Stimulated activated naive CD4-positive, alpha-beta T cell treated with Interleukin-2 at 50 U/mL for 16 hours (primary cell): ENCODE measurements at places on chromosomes 13 and 19.

- no peak for DNase-seq
Measured at GRCh38 chr19:46357846-46358583, 11.1 kb downstream of the PPP5C start.

- peak; percentile 91 for DNase-seq
Measured at GRCh38 chr19:10797541-10798256, 38.3 kb downstream of the TMED1 start.

DNA sequence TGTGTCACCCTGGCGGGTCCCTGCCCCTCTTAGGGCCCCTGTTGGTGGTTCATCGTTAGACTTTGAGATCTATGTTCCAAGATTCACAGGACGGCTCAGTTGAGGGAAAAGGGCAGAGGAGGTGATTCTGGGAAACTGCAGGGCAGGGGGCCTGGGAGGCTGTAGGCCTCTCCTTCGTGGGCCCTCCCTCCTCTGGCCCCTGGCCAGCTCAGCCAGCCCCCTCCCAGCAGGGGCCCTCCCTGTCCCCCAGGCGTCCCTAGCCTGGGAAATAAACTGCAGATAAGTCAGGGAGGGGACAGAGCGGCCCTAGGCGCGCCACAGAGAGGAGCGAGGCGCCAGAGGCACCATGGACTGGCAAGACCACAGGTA lies 6.5 kb downstream of the HIF3A start:
- DNase-seq: no peak

GRCh38 chr13:99980201-99980823 lies 1.3 kb upstream of the ZIC2 start:
- peak; percentile 46 for DNase-seq

- DNase-seq: no peak
Measured at GRCh38 chr13:50805805-50806204, 37.7 kb downstream of the DLEU7 start.

DNA sequence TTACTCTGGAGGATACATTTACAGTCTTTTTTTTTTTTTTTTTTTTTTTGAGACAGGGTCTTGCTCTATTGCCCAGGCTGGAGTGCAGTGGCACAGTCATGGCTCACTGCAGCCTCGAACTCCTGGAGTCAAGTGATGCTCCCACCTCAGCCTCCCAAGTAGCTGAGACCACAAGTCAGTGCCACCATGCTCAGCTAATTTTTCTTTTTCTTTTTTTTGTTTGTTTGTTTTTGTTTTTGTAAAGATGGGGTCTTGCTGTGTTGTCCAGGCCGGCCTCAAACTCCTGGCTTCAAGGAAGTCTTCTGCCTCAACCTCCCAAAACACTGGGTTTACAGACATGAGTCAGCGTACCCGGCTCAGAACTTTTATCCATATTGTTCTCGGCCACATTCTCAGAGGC lies 64.5 kb downstream of the INSR start:
- no peak for DNase-seq

DNA sequence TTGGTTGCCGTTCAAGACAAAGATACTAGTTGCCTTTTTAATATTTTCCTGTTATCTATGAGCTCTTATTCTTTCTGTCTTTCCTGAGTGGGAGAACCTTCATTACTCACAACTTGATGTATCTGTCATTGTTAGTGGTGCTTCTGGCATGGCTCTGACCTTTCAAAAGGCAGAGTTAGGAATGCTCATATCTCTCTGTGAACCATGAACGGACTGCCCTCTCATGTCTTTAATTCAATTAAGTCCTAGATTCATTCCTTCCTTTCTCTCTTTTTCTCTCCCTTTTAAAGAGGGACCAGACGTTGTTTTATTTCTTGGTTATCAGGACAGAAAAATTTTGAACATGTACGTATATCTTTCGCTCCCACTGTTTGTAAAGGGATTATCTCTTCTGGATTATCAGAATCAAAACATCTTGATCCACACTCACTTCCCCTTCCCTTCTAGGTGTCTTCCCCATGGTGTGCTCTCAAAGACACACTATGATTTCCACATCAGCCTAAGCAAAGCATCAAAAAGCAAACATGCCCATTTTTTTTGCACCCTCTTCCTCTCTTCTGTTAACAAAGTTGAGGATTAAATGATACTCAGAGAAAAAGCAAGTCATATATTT lies 90.3 kb downstream of the LRCH1 start:
- no peak for DNase-seq

GRCh38 chr19:10183926-10184325 lies 10.8 kb downstream of the DNMT1 start:
- DNase-seq: no peak

GRCh38 chr13:74258961-74259360 lies 124.8 kb upstream of the KLF12 start:
- no peak for DNase-seq

DNA sequence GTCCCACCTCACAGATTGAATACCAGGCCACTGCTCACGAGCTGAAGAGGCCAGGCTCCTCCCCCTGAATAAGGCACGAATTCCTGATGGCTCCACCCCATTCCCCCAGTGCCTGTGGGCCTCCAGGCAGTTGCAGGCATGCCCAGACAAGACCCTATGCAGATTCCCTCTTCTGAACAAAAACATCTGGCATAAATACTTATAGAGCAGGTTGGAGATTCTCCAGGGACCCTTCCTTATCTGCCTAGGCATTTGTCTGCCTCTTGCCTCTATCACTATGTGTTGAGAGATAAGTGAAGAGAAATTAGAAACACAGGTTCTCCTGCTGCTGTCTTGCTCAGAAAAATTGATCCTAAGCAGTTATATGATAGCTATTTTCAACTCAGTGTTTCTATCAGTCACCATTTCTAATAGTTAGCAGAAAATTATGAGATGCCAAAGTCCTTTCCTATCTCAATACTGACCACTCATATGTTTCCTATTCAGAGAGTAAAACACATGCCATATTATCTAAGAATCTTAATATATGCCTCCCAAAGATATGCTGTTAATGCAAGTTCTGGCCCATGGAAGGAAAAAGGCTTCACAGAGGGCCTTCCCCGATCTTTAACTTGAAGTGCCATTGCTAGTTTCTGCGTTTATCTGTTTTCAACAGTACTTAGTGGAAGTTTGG lies 364.0 kb downstream of the KCTD12 start:
- no peak for DNase-seq

DNA sequence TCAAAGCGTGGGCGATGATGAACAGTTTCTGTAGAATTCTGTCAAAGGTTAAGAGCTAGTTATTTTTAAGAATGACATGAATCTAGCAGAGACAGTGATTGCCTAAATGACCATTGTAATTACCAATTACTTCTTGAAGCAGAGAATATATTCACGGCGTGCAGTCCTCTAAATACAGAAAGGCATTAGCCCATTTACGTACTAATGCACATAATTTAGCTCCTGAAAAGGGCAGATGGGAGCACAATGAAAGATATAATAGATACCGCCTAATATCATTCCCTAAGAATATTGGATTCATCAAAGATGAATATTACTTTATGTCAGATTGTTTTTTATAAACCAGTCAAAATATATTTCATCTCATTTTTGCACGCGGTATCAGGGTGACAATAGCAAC lies 212.4 kb downstream of the URI1 start:
- DNase-seq: no peak

DNA sequence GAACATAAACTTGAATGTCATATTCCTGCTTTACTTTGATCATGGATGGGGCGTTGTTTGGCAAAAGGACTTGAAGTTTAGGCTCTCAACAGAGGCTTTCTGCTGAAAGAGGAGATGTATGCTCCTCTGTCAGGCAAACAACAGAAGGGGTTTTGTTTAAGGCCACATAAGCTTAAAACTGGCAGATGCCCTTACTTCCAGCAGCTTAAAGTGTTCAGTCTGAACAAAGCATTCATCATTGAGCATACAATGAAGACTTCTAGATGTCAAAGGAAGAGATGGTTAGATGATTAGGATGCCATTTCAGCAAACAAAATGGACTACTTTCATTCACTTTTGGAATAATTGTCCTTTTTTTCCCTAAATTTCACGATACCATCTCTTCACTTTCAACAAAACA lies 484.5 kb downstream of the SLITRK6 start:
- no peak for DNase-seq

DNA sequence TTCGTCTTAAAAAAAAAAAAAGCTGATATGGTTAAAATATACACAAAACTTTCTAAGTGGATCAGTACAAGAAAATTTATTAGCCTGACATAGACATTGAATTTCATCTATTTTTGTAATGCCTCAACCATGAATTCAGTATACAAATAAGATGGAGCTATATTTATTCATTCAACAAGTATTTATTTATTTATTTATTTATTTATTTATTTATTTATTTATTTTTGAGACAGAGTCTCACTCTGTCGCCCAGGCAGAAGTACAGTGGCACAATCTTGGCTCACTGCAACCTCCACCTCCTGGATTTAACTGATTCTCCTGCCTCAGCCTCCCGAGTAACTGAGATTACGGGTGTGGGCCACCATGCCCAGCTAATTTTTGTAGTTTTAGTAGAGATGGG lies 78.5 kb upstream of the GSX1 start:
- no peak for DNase-seq

GRCh38 chr19:42693760-42694350 lies 46.4 kb downstream of the PSG3 start:
- DNase-seq: no peak

DNA sequence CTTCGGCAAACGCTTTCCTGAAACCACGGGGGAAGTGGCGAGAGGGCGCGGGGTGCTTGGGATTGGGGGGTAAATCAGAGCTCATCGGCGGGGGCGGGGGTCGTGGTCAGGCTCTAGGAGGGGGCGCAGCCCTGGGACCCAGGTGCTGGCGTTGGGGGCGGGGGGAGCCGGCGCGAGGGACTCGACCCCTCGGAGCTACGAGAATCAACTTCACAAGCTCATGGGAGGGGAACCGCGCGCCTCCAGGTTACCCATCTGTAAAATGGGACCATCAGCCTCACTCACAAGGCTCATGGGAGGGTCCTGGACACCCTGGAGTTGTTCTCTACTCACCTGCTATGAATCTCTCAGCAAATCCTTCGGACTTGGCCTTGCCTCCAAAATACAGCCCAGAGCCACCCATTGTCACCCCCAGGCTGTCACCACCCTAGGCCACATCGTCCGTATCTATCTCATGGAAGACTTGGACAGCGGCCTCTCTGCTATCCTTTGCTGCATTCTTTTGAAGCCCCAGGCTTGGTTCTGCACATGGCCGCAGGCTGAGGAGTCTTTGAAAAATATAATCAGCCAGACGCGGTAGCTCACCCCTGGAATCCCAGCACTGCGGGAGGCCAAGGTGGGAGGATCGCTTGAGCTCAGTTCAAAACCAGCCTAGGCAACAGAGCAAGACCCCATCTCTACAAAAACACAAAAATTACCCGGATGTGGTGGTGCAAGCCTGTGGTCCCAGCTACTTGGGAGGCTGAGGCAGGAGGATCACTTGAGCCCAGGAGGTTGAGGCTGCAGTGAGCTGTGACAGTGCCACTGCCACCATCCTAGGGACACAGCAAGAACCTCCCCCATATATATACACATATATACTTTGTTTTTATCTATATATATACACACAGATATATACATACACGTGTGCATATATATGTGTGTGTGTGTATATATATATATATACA lies 939 bp upstream of the RANBP3 start:
- DNase-seq: no peak

DNA sequence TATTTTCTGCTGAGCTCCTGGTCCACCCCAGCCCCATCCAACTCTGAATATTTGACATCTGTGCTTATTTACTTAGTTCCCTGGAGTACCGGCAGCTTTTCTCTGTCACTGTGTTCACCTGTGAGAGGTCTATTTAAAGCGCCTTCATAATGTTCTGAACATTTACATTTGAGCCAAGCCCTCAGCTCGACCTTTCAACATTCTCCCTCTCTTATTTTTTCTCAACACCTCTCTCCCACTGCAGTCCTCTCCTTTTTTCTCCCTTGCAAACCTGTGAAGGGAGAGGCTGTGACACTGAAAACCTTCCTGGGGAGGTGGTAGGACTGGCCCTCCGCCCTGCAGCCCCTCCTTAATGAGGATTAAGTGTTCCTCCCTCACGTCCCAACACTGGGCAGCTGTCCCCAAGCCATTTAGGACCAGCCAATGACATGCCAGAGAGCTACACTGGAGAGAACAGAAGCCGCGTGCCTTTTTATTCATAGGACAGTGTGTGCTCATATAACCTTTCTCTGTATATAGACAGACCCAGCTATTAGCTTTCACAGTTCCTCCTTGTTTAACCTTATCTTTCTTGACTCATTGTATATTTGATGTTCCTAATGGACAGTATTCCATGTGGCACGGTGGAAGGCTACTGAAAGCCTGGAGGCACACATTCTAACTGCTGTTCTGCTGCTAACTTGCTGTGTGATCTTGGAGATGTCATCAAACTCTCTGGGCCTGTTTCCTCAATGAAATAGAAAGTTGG lies 134.8 kb downstream of the NUFIP1 start:
- no peak for DNase-seq

DNA sequence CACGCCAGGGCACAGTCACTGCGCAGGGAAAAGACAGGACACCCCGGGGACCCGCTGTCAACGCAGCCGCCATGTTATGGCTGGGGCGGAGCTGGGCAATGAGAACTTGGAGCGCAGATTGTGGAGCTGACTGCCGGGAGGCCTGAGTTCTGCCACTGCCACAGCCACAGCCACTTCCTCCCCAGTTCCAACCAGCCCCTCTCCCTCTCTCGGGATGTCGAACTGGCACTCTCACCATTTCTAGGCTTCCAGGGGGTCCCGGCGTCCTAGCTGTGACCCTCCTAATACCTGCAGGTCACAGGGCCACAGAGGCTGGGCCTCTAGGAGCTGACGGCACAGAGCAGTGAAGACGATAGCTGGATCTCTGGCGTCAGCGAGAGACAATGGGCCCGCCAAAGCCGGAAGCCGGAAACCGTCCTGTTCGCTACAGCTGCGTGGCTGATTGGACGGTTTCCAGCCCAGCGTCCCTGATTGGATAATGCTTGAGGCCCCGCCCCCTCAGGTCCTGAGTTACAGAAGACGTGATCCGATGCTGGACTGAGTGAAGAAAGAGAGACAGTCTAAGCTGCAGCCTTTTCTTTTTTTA lies at the start of gene ZNF506:
Gene ZNF506 (minus strand): TSS at position 385 of the 586 bp plus-strand sequence. CDS start 147 bp downstream, at position 238.
- peak; percentile 98 for DNase-seq

DNA sequence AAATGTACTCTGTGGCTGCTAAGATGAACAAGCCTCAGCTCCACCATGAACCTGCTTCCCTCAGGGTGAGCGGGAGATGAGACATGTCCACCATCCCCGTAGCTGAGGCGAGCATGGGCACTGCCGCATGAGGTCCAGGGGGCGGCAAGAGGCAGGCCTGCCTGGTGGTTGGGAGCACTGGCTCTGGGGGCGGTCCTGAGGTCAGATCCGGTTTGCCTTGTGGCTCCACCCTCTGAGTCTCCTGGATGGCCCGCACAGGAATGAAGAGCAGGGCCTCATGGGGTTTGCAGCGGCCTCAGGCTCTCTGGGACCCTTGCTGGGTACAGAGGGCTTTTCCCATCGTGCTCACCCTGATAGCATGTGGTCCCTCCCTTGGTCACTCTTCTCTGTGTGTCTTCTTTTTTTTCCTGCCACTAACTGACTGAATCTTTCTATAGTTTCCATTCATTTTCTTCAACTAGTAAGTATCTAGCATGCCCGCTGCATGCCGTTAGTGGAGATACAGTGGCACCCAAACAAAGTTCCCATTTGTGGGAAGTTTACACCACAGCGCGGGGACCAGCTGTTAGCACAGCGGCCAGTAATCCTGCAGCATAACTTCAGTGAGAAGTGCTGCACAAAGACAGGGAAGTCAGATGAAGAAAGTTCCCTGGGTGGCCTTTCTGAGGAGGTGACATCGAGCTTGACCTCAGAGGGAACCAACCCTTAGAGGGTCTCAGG lies 37.3 kb downstream of the CAPN12 start:
- no peak for DNase-seq
